ENCODE measurements at places on chromosomes 7 and 10.

DNA sequence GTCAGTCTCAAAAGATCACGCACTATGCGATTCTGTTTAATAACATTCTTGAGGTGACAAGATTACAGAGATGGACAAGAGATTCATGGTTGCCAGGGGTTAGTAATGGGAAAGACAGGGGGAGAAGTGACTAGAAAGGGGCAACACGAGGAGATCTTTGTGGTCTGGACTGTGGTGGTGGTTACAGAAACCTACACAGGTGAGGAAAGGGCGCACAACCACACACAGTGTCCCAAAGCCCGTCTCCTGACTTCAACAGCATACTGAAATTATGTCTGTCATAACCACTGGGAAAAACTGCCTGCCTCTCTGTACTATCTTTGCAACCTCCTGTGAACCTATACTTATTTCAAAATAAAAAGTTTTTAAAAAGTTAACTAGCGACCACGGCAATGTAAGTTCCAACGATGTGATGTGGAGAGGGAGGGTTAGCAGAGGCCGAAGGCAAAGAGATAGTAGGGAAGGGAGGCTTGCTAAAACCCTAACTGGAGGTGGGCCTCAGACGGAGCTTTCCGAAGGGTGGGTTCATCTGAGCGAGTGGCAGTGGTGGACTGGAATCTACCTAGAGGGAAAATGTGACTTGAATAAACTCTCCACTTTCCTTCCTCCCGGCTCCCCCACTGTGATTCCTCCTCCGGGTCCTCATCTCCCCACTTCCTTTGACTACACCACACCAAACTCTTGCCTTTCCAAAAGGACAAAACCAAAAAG lies 43.7 kb downstream of the GNA12 start:
- no peak for DNase-seq

GRCh38 chr7:158957921-158958491 lies 101.6 kb downstream of the DYNC2I1 start:
- DNase-seq = peak; percentile 19

DNA sequence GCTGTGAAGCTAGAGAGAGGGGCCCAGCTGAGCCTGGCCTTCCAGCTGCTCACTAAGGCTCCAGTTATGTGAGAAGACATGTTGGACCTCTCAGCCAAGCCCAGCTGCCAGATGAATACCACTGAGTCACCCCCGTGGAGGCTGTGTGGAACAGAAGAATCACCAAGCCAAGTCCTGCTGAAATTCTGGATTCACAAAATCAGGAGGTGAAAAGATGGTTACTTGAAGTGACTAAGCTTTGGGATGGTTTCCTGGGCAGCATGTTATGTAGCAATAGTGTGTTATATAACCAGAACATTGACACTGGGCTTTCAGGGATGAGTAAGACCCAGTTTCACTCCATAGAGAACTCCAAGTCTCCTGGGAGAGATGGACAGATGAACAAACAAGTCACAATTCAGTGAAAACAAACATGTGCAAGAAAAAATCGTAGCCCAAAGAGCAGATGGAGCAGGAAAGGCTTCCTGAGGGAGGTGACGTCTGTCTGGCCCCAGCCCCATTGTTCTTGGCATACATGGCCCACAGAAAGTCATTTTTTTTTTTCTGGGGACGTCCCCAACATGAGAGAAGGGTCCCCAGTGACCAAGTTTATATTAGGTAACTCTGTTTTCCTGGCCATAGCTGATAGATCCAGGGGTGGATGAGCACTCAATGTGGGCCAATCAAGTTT lies 64.1 kb upstream of the PDZD8 start:
- no peak for DNase-seq

GRCh38 chr10:79202188-79203013 lies 133.6 kb downstream of the ZMIZ1 start:
- DNase-seq = no peak

- DNase-seq = no peak
These were observed 23.2 kb upstream of the RADIL start for GRCh38 chr7:4906682-4907081.

- DNase-seq = no peak
These were observed 20.5 kb downstream of the STRA8 start for GRCh38 chr7:135253851-135254771.

DNA sequence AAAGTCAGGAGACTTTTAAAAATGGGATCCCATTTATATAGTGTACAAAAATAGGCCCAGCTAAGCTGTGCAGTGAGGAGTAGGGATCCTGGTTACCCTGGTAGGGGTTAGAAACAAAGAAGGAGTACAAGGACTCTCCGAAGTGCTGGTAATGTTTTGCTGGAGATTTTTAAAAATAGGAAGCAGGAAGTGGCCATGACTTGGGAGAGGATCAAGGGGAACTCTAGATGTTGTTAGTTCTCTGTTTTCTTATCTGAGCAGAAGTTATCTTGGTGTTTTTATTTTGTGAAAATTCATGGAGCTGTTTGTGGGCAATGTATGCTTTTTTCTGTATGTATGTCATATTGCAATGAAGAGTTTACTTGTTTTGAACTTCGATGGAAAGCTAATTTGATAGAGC lies 373.9 kb downstream of the SFMBT2 start:
- no peak for DNase-seq

GRCh38 chr10:33428682-33429081 lies 94.2 kb upstream of the NRP1 start:
- DNase-seq = no peak

Data from stimulated activated CD4-positive, alpha-beta T cell treated with anti-CD3 and anti-CD28 coated beads, Interleukin-2, amount 100 ng/mL, for 4 hours (primary cell).